Activated CD8-positive, alpha-beta T cell treated with anti-CD3 and anti-CD28 coated beads for 36 hours (primary cell): ENCODE measurements at places on chromosomes 5 and 9. TPM values are rescaled to one million over a fixed set of nuclear protein-coding genes. Genes with fewer than 3 reads are reported as not detected.

- no peak for DNase-seq
Observed at GRCh38 chr9:76454311-76454710, 4.7 kb upstream of the GCNT1 start.

- DNase-seq = no peak
Observed at GRCh38 chr5:137565450-137565849, 66.3 kb upstream of the SPOCK1 start.

DNA sequence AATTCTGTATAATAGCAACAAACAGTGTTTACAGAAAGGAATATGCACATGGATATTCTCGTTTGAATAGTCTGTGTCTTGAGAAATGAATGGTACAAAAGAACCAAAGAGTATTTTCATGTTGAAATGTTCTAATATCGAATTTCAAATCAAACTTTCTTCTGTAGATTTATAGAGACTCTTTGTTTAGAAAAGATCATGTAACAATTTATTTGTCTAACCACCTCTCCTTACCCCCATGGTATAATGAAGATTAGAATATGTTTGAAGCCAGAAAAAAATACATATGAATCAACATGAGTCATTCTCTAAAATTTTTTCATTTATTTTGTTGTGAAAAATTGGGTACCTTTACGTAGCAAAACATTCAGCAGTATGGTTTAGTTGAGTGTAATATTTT, 285.6 kb downstream of the PRR16 start:
- no peak for DNase-seq

SPATA31C1 gene
- not detected for total RNA-seq

RASGEF1C gene
- total RNA-seq = not detected

- no peak for DNase-seq
Observed at GRCh38 chr5:152425083-152425482, 20.0 kb upstream of the NMUR2 start.

DNA sequence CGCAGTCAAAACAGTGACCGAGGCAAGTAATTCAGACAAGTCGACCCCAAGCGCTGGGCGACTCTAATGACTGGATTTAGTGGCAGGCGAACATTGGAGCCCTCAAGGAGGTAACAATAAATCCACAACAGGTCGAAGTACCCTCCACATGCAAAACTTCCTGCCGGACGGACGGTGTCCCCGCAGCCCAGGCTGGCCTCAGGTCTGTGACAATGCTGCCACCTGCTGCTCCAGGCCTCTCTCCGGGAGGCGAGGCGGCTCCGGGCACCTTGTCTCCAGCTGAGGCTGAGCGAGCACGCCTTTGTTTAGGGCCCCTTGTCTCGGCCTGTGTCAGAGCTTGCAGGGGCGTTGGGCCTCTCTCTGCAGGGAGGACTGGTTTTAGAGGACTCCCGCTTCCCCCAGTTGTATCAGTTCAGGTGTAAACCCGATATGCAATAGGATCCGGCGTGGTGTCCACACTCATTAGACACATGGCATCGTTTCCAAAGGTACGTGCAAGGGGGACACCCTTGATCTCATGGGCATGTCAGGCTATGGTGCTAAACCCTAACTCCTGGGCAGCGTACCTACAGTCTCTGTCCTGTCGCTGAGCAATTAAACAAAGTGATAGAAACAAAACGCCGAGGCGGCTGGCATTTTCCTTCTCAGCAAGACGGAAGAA, 628.0 kb upstream of the ADAMTS16 start:
- no peak for DNase-seq

FOXD4L3 gene
- not detected for total RNA-seq

DNA sequence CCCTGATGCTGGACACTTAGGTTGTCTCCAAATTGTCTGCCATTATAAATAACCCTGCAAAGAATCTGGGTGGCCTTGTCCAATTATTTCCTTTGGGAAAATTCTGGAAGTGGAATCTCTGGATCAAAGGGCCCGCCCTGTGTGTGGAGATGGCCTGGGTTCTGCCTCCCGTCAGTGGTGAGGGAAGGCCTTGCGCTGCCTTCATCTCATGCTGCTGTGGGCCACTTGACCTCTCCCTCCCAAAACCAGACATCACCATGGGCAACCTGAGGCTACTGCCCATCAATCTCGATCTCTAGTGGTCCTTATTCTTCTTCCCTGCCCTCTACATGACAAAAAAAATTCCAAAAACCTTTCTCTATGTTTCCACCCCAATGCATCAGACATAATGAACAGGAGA, 6.6 kb downstream of the CLTB start:
- no peak for DNase-seq

TMEM171 gene
- total RNA-seq = not detected

DPYSL3 gene
- total RNA-seq = 0.38 TPM

MPDZ gene
- not detected for total RNA-seq

GRCh38 chr5:56833325-56833724, 18.0 kb downstream of the MAP3K1 start:
- DNase-seq = peak; percentile 27

- DNase-seq = peak; percentile 34
Observed at GRCh38 chr9:128912270-128912853, 8.4 kb upstream of the PHYHD1 start.

BTNL8 gene
- not detected for total RNA-seq

SLC4A9 gene
- not detected for total RNA-seq
